ENCODE measurements at places on chromosomes 2 and 18. TPM values are rescaled to one million over a fixed set of nuclear protein-coding genes. Genes with fewer than 3 reads are reported as not detected.

Gene ACTG2
- polyA plus RNA-seq: 4.7 TPM

Gene MOCOS
- polyA plus RNA-seq: 0.79 TPM

Gene CPLX4
- polyA plus RNA-seq: 0.14 TPM

Gene CNTNAP5
- polyA plus RNA-seq: 0.32 TPM

Gene C2orf72
- polyA plus RNA-seq: 4.1 TPM

Gene WDR54
- polyA plus RNA-seq: 41.6 TPM

Gene PLCD4
- polyA plus RNA-seq: 11.3 TPM
